ENCODE measurements at places on chromosomes 4 and X. TPM values are rescaled to one million over a fixed set of nuclear protein-coding genes. Genes with fewer than 3 reads are reported as not detected.

GRCh38 chrX:40719218-40719617 lies 16.1 kb downstream of the MED14 start:
- no peak for DNase-seq

- no peak for DNase-seq
Observed at GRCh38 chrX:2691543-2692220, 587 bp downstream of the CD99 start.

DNA sequence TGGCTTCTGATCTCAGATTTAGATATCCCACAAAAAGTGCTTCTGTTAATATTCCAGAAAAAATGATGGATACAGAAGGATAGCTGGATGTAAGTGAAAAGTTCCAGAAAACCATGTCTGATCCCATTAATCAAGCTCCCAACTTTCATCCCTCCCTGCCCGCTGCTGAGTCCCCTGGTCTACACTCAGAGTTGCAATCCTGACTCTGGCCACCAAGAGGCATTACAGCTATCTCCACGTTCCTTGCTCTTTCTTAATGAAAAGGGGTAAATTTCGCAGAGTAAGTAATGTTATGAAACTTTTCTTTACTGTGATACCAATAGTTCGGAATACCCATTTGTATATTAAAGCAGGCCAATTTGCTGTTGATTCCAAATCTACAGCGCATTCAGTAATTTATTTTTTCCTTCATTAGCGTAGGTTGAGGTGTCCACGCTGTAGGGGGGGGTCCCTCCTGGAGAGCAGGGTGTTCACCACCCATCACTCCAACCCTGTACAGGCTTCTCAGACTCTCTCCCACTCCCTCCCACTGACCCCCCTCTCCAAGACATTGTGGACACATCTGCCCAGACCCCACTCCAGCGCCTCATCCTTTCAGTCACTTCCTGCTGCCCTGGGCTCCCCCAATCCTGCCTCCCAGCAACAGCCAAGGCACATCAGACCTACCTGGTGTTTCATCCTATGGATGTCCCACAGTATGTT lies 55.1 kb downstream of the RAB40A start:
- no peak for DNase-seq

DNA sequence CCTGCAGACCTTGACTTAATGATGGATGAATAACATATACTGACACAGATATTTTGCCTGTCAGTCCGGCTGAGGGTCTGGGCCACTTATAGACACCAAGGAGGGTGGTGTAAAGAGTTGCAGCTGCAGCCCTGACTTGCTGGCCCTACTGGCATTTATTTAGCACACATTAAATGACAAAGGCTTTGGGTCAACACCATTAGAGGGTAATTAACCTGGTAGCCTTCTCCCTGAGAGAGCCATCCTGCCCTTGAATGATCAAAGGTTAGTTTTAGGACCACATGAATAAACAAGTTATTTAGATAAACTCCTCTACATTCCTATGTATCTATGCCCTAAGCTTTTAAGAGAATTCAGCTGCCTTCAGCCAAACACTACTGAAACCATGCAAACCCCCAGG lies 110.8 kb upstream of the DGKK start:
- no peak for DNase-seq

GRCh38 chr4:26175905-26176470 lies 144.8 kb upstream of the RBPJ start:
- DNase-seq: no peak

GRCh38 chrX:68837119-68837518 lies 8.3 kb downstream of the EFNB1 start:
- DNase-seq: no peak

ENPP6 gene
- 0.59 TPM for total RNA-seq

All from breast epithelium (tissue), 4 donors.